Stimulated activated CD8-positive, alpha-beta memory T cell treated with anti-CD3 and anti-CD28 coated beads, Interleukin-4, amount 100 ng/mL, for 4 hours (primary cell): ENCODE measurements at places on chromosomes 1 and 21.

DNA sequence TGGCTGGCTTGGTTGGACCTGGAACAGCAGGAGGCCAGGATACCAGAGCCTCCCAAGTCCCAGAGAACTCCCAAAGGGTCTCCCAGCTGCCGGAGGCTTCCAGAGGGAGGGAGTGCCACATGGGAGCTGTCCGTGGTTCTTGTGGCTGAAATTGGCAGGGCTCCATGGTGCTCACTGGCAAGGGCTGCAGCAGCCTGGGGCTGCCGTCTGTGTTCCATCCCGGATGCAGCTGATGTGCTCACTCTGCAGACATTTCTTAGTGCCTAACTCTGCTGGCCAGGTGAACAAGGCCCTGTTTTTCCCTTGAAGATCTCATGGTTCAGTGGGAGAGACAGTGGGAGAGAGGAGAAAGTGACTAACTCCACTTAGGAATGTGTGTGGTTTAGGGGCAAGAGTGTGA, 261.1 kb downstream of the CAMTA1 start:
- DNase-seq, result no peak

DNA sequence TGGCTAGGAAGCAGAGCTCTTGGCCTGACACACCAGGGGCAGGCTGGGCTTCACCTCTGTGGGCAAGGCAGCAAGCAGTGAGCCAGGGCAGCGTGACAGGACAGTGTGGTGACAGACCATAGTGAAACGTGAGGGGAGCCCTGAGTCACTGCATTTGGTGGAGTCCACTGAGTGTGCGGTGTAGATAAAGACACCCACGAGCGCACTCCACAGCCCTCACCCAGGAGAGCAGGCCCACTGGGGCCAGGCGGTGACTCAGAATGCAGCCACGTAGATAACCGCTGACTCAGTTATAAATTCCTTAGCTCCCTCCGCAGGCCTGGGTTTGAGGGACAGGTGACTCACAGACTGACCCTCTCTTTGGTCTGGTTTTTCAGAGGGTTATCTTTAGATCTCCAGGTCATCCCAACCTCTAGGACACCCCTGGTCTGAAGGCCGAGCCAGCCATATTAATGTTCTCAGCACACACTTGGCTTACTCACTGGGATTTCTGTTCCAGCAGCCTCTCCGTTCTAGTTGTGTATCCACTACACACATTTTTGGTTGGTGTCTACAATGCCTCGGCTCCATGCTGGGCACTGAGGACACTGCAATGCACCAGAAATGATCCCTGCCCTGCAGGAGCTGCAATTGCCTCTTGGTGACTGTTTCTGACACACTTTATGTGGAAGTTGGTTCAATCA, 90.2 kb upstream of the TSPAN2 start:
- no peak for DNase-seq

GRCh38 chr1:224435318-224435763, 744 bp upstream of the WDR26 start:
- no peak for DNase-seq

- no peak for DNase-seq
Observed at GRCh38 chr1:60797351-60797750, 285.0 kb upstream of the NFIA start.

GRCh38 chr1:53470155-53470554, 11.0 kb downstream of the DMRTB1 start:
- DNase-seq, result no peak

DNA sequence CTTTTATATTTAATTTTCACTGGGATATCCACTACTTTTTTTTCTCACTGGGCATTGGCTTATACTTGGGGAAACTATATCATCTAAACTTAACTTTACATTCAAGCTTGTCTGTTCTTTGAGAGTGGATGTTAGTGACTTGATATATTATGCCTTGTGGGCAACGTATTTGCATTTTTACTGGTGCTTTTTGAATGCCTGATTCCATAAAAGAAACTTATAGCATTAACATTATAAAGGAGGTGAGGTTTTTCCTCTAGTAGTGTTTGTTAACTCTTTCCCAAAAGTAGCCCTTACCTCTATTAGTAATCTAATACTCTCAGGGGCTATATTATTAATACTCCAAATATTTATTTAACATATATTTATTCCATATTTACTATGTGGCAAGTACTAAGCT, 416.5 kb downstream of the PLA2G4A start:
- no peak for DNase-seq

DNA sequence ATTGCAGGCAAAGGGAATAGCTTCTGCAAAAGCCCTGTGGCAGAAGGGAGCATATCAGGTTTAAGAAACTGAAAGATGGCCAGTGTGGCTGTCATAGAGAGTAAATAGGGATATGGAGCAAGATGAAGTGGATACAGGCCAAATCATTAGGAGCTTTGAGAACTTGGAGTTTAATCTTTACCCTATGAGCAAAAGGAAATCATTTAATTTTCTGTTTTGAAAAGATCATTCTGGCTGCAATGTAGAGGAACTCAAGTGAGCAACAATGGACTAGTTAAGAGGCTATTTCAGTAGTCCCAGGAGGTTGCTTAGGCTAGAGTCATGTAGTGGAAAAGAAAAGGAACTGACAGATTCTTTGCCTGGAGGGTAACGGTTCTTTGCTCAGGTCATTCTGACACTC, 47.2 kb downstream of the RAP1A start:
- DNase-seq, result no peak
